ENCODE measurements at places on chromosomes 4 and X.

DNA sequence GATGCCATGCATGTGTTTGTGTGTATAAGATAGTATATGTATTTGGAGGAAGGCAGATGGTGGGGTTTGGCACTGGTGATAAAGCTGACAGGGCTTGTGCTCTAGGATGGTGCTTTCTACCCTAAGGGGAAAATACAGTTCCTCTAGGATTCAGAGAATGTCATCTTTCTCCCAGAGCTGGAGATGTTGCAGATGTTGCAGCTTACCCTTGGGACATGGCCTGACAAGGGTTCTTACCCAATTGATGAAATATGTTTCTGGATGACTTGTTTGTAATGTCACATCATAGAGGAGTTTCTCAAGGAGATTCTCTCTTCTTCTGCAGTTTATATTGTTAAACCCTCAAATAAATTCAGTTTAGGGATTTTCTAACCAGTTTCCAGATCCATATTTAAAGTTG, 52.5 kb upstream of the PITX2 start:
- no peak for DNase-seq

GRCh38 chr4:164138521-164138920, 615.4 kb upstream of the SMIM31 start:
- no peak for DNase-seq

DNA sequence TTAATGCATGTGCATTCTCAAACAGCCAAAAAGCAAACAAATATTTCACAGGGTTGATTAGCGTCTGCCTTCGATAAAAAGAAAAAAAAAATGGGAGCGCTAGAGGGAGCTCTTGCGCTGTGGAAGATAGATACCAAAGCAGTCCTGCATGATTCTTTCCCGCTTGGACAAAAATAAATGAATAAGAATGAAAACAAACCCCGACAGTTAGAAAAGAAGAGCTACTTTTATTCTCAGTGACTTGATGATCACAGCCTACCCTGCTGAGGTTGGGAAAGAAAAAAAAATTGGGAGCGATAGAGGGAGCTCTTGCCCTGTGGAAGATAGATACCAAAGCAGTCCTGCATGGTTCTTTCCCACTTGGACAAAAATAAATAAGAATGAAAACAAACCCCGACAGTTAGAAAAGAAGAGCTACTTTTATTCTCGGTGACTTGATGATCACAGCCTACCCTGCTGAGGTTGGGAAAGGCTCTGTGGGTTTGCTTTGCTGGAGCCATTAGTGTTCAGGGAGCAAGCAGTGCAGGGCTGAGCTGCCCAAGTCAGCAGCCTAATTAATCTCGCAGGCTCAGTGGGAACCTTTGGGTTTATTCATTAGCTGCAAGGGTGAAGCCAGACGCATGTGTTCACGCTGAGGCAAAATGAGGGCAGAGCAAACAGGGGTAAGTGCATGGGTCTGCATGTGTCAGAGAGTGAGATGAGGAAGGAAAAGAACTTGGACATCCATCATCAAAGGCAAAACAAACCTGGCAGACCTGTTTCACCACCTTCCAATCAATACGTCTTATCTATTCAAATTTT, 249.3 kb upstream of the PRKX start:
- no peak for DNase-seq

GRCh38 chr4:47686294-47686872, 151.5 kb downstream of the CORIN start:
- DNase-seq, result peak; percentile 48

- DNase-seq, result no peak
Measured at GRCh38 chr4:122787940-122788339, 38.7 kb upstream of the FGF2 start.

GRCh38 chr4:26226629-26227376, 94.0 kb upstream of the RBPJ start:
- DNase-seq, result no peak

GRCh38 chr4:10366628-10367027, 90.6 kb downstream of the ZNF518B start:
- DNase-seq, result no peak

- DNase-seq, result no peak
Measured at GRCh38 chr4:107708225-107708624, 11.8 kb downstream of the PAPSS1 start.

- no peak for DNase-seq
Measured at GRCh38 chrX:70437011-70437410, 7.6 kb upstream of the DLG3 start.

DNA sequence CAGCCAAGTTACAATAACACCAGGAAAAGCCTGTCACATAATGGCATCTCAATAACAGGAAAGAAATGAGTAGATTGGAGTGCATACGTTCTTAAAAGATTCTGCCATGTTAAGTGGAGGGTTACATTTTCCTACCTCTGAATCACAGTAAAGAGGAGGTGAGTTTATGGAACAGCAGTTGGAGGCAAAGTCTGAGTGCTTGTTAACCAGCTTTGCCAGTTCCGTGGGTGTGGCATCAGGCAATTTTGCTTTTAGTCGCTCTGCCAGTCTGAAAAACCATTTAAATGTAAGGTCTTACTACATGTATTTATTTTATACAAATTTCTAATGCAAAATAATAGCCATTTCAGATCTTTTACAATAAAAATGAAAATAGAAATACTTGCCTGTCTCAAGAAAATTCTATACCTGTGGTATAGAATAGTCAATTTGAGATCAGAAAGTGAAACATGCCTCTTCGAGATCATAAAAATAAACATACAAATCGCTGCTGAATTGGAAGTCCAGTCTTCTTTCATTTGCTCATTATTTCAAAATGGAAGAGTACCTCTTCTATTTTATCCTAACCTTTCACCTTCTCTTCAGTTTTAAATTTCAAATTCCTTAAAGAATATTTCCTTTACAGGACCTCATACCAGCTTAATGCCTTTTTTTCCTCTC, 31.4 kb downstream of the GC start:
- no peak for DNase-seq

DNA sequence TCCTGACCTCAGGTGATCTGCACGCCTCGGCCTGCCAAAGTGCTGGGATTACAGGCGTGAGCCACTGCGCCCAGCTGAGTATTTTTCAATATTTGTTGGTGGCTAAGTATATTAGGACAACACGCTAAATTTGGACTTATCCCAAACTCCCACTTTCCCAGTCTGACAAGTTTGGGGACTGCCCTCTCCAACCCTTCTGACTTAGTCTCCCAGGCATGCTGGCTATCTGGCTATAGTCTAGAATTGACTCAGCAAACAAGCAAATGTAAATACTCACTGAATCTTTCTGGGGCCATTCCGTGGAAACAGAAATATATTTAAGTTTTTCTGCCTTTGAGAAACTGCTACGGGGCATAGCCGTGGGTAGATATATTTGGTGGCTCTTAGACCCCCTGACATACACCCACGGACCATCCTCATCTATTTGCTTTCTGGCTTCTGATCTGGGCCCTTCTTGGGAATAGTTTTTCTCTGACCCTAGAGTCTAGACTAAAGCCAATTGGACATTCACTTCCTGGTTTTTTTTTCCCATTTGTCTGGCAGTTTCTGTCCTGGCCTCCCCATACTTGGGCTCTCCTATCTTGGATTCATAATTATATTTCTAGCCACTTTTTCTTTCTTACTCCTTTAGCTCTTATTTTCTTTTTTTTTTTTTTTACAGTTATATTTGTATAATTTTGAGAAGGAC, 11.3 kb upstream of the DOCK11 start:
- DNase-seq, result no peak

- DNase-seq, result no peak
Measured at GRCh38 chr4:94689155-94689860, 68.4 kb upstream of the BMPR1B start.

- no peak for DNase-seq
Measured at GRCh38 chr4:182179751-182180150, 63.5 kb upstream of the TENM3 start.

DNA sequence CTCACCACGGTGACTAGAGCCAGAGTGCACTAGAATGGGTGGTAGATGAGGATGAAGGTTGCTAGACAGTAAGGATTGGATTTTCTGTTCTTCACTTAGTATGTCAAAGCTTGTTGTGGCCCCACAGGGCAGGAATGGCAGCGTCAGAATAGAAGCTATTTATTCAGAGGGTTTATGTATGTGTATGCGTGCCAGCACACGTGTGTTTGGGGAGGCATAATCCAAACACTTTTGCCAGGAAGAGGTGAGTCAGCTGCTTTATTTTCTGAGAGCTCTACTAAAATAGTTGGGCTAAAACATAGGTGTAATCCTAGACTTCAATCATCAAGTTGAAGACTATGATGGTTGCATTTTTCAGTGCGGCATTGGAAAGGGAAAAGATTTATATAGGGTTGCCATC, 1.2 kb upstream of the MAGEE2 start:
- DNase-seq, result no peak

- no peak for DNase-seq
Measured at GRCh38 chr4:125323654-125324053, 8.9 kb downstream of the FAT4 start.

GRCh38 chr4:155179216-155179615, 29.2 kb upstream of the NPY2R start:
- DNase-seq, result no peak

GRCh38 chr4:15188605-15189539, 186.6 kb downstream of the CPEB2 start:
- no peak for DNase-seq

GRCh38 chrX:9062641-9063040, 28.7 kb upstream of the FAM9B start:
- DNase-seq, result no peak

DNA sequence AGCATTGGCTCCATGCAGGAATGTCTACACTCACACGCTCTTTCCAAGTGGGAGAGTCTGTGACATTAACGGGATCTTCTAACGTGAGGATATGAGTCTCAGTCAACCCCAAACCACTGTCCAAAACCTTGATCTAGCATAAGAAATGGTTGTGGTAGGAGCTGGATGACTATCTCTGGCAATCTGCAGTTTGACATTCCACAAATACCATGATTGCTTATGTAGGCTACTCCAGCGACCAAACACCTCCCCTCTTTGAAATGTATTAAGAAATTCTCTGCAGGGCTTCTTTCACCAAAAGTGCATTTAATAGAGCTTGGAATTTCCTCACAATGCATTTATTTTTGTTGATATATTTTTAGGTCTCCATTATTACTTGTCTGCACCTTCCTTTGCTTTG, 14.1 kb upstream of the STX18 start:
- DNase-seq, result no peak

DNA sequence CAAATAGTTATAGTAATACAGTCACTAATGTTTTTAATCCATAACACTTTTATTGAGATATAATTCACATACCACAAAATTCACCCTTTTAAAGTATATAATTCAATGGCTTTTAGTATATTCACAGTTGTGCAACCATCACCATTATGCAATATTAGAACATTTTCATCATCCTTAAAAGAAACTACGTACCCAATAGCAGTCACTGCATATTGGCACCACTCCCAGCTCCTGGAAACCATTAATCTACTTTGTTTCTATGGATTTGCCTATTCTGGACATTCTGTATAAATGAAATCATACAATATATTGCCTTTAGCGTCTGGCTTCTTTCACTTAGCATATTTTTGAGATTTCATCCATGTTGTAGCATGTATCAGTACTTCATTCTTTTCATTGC, 99.3 kb downstream of the AMMECR1 start:
- DNase-seq, result no peak

GRCh38 chrX:118855681-118856310, 32.2 kb downstream of the ZCCHC12 start:
- DNase-seq, result no peak

GRCh38 chr4:67035986-67036385, 509.3 kb downstream of the CENPC start:
- no peak for DNase-seq

- DNase-seq, result no peak
Measured at GRCh38 chr4:31715302-31715701, 995.1 kb downstream of the PCDH7 start.

GRCh38 chr4:82560853-82561785, 669 bp downstream of the TMEM150C start:
- DNase-seq, result no peak

DNA sequence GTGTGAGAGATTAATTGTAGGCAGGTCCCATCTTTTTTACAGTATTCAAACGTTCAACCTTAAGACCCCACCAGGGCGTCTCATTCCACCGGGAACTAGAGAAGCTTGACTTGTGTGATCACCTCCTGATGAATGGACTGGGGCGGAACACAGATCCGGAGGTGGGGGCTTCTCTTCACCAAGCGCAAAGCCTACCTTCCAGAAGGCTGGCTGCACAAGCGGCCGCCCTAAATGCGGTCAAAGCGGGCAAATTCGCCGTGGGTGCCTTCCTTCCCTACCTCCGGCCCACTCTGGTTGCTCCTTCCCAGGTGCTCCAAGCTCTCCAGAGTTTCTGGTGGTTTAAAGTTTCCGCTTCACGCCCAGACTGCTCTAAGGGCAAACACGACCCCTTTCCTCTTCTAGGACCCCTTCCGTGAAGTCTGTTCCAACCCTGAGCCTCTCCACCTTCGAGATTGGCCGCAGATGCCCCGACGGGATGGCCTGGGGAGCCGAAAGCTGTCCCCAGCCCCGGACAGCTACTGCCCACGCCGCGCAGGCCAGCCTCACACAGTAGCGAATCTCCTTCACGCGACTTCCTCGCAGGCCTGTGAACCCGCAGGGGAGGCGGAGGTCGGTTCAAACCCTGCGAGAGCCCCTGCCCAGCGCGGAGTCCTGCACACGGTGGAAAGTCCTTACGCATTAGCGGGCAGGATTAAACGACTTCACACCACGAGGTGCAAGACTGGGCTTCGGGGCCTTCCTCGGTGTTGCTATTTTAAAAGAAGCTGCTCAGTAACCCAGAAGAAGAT, 1.6 kb upstream of the WWC2 start:
- DNase-seq, result peak; percentile 4

DNA sequence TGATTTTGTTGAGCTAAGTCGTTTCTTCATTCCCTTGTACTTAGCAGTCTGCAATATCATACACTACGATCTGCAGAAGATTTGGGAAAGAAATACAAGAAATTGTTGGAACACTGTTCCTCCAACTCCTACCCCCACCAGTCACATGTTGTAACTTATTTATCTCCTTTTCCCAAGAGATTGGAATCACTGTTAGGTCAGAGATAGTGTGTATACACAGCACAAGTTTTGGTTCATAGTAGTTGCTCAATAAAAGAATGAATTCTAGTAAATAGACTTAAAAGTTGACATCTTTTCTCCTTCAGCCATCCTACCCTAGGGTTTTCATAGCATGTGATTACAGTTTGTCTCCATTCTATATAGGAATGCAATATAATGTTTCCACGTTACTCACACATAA, 68.8 kb downstream of the ARFIP1 start:
- no peak for DNase-seq

DNA sequence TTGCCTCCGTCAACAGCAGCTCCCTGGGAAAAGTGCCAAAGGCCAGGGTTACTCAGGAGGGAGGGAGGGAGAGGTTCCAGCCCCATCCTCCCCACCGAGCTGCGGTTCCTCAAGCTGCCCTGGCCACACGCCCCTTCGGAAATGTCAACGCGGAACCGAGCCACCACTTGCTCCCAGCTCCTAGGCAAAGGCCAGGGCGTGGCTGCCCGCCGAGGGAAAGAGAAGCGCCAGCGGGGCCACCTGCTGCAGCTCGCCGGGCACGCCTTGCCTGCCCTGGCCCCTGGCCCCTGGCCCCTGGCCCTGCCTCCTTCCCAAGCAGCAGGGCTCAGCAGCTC, 15.3 kb downstream of the SLC6A8 start:
- DNase-seq, result no peak

- peak; percentile 68 for DNase-seq
Measured at GRCh38 chrX:1581132-1581531, 10.3 kb upstream of the AKAP17A start.

GRCh38 chrX:13256603-13257002, 63.2 kb downstream of the ATXN3L start:
- DNase-seq, result no peak

Measured in activated T-cell treated with anti-CD3 and anti-CD28 coated beads for 4 hours (primary cell).